ENCODE measurements at places on chromosomes 4 and X.

DNA sequence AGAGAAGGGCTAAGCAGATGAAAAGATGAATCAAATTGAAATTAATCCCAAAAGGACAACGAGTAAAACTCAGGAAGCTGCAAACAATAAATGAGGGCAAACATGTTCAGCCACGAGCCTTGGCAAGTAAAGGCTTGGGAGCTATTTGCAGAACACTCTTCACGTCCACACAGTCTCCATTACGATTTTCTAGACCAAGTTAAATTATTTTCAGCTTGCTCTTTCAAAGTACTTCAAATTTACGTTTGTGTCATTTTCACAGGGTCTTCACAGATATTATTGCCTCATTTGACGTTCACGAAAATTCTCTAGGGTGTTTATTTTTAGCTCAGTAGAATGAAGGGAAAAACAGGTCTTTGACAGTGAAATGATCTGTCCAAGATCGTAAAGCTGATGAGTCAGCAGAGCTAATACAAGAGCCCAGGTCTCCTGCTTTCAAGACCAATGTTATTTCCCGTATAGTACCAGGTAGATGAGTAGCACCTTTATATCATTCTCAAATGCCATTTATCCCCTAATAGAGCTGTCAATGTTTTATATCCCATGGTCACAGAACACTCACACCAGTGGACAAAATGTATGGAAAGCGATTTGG, 20.9 kb downstream of the KLB start:
- DNase-seq = no peak

- DNase-seq = no peak
Measured at GRCh38 chrX:37926700-37927099, 79.3 kb upstream of the DYNLT3 start.

GRCh38 chr4:128668566-128668965, 140.9 kb upstream of the JADE1 start:
- no peak for DNase-seq

GRCh38 chr4:126262665-126263064, 947.9 kb downstream of the FAT4 start:
- DNase-seq = no peak

DNA sequence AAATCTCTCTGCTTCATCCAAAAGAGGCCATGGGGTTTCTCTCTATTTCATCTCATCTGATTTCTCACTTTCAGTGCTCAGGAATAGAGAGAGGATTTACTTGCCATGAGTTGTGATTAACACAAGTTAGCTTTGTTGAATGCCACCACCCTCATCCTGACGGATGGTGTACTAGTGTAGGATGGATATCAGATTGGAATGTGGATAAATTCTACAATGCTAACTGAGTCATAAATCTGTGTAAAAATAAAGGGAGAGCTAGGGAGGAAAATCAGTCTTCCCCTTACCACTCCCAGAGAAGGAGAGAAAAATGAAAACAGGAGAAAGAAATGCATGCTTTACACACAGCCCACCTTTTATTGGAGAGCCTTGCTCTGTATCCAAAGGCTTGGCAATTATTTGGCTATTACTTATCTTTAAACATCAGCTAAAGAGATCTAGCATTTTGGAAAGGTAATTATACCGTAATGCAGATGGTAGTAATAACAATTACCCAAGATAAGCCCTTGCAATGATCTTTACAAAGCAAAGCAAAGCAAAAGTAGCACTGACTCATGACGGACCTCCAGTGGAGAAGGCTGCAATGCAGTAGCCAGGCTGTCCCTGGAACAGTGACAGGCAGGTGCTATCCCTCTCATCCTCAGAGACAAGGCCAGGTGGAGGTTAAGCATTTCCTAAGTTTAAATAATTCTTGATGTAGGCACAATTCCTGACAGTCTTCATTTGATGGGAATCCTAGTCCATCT, 306.3 kb upstream of the PPARGC1A start:
- no peak for DNase-seq

DNA sequence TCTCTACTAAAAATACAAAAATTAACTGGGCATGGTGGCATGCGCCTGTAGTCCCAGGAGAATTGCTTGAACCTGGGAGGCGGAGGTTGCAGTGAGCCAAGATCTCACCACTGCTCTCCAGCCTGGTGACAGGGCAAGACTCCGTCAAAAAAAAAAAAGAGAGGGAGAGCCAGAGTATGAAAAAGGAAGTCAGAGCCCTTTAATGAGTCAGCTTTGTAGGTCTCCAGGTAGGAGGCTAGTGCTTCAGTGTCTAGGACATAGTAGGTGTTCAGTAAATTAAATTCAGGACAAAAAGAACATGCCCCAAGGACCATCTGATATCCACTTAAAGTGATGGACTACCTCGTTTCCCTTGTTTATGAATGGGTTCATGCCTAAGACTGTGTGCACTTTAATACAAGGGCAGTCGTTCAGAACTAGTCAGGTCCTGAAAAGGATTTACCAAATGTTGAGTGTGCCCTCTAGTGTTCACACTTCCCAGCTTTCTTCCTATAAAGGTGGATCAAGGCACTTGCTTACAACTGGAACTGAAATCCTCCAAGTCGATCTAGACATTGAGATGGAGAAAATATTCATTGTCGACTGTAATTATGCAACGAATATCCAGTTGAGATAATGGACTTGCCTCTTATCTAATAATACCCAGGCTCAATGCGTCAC, 29.0 kb downstream of the F9 start:
- DNase-seq = peak; percentile 23

GRCh38 chr4:39037941-39038340, 5.7 kb upstream of the TMEM156 start:
- DNase-seq = no peak

GRCh38 chr4:71774136-71774535, 9.7 kb downstream of the GC start:
- no peak for DNase-seq

GRCh38 chr4:163523791-163524365, 29.4 kb downstream of the TMA16 start:
- DNase-seq = no peak

- no peak for DNase-seq
Measured at GRCh38 chr4:4766564-4766963, 92.9 kb upstream of the MSX1 start.

GRCh38 chrX:39502486-39502885, 595.3 kb downstream of the BCOR start:
- DNase-seq = no peak

GRCh38 chrX:148947399-148947975, 447.1 kb downstream of the AFF2 start:
- no peak for DNase-seq

DNA sequence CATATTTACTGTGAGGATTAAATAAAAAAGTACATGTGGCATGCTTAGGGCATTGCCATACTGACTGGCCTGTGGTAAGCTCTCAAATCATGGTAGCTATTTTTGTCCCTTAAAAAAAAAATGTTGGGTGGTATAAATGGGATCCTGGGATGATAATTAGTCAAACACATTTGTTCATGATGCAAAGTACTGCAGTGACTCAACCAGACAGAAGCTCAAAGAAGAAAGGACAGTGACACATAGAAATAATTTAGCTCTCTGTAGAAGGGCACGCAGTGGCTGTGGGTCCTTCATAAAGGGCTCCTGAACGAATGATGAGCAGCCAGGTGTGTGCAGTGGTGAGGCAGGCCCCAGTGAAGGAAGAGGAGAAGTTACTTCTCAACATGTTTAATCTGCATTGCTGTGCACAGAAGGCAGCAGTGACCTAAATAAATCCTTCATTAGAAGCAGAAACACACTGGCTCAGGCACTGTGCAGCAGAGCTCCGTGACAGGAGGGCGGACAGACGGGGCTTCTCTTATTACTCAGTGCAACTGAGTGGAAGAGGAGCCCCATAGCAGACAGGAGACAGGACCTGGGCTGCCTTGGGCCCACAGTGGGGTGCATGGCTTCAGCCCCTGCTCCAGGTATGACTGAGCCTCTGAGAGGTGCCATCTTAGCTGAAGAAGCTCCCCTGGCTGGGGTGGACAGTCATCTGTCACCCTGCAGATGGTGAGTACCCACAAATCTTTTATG, 20.3 kb downstream of the HS3ST1 start:
- no peak for DNase-seq

GRCh38 chr4:9994246-9994847, 26.9 kb downstream of the SLC2A9 start:
- no peak for DNase-seq

DNA sequence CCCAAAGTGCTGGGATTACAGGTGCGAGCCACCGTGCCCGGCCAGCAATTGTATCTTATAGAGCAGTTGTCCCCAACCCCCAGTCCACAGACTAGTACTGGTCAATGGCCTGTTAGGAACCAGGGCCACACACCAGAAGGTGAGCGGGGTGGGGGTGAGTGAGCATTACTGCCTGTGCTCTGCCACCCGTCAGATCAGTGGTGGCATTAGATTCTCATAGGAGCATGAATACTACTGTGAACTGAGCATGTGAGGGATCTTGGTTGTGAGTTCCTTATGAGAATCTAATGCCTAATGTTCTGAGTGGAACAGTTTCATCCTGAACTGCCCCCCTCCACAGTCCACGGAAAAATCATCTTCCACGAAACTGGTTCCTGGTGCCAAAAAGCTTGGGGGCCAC, 328.0 kb upstream of the BOD1L1 start:
- no peak for DNase-seq

DNA sequence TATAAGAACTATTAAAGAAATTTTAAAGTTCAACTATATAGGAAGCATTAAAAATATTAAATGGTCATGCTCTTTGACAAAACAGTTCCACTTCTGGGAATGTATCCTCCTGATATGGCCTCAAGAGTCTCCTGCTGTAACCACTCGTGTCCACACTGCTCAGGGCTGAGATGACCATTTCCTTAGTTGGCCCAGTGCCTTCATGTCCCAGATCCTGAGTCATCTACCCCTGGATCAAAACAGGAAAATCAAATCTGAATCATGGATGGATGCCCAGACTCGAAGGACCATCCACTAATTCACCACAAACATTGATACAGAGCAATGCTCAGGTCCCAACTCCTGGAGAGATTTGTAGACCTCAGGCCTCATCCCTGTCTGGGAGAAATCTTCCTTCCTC, 44.7 kb downstream of the GPRASP3 start:
- DNase-seq = no peak

DNA sequence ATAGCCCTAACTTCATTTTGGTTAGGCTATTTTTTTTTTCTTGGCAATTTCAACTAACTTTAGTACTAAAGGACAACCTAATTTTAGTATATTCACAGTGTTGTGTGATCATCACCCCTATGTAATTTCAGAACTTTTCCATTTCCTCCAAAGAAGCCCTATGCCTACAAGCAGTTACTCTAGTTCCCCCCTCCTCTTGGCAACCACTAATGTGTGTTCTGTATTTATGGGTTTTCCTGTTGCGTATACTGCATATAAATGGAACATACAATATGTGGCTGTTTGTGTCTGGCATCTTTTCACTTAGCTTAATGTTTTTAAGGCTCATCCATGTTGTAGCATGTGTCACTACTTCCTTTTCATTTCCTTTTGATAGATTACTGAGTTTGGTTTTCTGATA, 57.6 kb downstream of the N4BP2 start:
- DNase-seq = no peak

GRCh38 chrX:23511793-23512192, 155.5 kb upstream of the PRDX4 start:
- no peak for DNase-seq
